ENCODE measurements at places on chromosomes 11 and 22.

GRCh38 chr11:75079546-75079945 lies 17.1 kb downstream of the OR2AT4 start:
- no peak for DNase-seq

GRCh38 chr11:60059521-60060240 lies 3.2 kb downstream of the MS4A3 start:
- DNase-seq = no peak

DNA sequence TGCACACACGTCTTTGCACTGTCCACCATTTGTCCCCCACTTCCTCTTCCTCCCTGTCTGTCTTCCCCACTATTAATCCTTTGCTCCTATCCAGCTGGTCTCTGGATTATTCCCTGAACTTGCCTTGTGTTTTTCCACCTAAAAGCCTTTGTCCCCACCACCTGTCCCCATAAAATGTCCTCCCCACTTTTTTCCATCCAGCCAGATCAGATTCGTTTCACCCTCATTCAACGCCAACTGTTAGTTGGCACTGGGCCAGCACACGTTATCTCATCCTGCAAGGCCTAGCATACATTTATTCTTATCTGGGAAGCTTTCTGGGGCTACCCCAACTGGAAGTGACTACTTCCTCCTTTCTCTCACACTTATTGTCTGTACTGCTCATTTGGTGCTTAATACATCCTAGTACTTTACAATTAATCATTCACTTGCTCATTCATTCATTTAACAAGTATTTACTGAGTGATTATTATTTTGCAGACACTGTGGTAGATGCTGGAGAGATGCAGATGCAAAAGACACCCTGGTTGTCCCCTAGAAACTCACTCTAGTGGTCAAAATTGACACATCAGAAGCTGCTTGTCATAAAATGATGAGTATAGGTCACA lies 96.2 kb downstream of the RASSF10 start:
- DNase-seq = no peak

DNA sequence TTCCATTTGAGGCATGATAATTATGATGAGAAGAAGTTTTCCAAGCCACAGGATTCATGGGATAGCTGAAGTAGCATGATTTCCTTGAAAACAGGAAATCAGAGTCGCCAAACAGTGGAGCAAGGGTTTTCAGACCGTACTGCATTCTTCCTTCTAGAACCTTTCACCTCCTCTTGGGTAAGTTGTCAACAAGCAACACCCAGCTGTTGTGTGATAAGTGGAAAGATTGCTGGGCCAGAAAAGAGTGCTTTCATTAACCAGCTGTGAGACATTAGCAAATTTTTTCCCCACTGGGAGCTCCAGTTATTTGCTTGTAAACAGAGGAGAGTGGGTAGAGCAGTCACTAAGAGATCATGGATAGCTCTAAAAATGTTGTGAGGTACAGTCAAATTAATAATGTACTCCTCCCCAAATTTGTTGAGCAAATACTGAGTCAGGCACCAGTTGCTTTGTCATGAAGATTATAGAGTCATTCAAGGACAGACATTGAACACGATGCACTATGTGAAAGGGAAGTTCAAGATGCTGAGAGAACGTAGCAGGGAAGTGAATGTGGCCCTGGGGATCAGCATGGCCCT lies 11.7 kb upstream of the MPEG1 start:
- no peak for DNase-seq

GRCh38 chr11:118194835-118195627 lies 18.6 kb upstream of the SCN2B start:
- no peak for DNase-seq

- no peak for DNase-seq
Observed at GRCh38 chr22:22151308-22151707, 93.3 kb upstream of the VPREB1 start.

GRCh38 chr11:88619656-88620385 lies 282.3 kb upstream of the CTSC start:
- no peak for DNase-seq
